ENCODE measurements at places on chromosomes 12 and 14.

DNA sequence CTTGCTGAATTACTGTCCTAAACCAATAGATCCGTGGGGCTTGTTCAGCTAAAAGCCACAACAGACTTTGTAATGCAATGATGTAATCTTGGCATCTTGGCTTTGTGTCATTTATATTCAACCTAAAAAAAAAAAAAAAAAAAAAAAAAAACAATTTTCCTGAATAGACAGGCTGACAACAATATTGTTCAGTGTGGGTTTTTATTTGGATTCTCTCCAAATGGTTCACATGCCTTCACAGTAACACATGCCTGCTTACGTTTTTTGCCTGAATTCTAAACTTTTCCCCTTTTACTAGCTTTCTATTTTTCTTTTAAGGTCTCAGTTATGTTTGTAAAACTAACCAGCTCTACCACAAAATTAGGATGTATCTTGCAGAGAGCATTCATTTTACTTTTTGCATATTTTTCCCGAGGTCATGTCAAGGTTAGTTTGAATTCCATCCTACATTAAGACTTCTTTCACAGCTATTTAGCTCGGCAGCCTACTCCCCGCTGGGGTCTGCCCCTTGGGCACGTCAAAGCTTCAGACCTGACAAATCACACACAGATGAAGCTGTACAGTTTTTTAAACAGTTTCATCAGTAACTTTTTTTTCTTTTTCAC, 213.7 kb upstream of the NPAS3 start:
- DNase-seq: peak; percentile 65

- peak; percentile 44 for DNase-seq
These were observed 21.3 kb downstream of the FKBP11 start for GRCh38 chr12:48903982-48904411.

DNA sequence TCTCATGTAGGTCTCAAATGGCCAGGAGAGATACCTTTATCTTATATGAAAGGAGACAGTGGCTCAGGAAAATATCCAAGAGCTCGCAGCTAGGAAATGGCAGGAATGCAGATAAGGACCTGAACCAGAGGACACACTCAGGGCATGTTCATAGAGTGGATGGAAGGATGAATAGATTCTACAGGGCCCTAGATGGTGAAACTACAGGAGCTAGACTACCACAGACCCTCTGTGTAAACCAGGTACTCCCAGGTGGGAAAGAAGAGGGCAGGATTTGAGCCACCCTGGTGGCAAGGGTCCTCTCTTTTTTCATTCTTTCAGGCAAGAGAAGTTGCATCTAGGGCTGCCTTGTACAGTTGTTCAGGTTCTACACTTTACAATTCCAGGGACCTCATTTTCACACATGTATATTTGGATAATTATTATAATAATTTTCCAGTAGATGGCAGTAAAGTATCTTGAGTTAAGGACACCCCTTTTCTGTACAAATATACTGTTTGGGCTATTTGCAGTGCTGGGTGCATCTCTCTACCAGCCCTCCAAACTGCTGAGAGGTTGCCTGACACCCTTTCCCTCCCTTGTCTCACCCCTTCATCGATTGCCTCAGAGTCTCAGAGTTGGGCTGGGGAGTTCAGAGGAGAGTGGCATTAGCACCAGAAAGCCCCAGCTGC, 10.5 kb upstream of the ZDHHC22 start:
- DNase-seq: no peak

DNA sequence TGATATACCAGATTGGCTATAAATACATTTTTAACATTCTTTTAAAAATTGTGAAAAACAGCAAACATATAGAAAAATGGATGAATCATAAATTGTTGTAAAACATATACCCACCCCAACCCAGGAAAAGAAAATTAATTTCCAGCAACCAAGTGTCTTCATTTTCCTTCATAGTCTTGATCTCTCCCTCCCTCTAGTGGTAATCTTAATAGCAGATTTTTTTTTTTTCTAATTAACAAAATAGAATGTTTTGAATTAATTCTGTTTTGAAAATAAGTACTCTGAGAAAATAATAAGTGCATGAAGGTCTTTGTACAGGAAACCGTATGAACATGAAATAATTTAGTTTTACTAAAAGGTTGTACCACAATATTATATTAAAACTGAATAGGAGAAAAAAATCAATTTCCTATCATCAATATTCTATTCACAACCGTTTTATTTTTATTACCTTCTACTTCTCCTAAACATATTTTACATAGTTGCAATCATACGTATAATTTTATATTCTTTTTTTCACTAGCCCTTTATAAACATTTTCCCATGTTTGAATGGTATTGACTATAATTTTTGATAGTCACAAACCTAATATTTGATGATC, 7.0 kb downstream of the ETNK1 start:
- DNase-seq: no peak

DNA sequence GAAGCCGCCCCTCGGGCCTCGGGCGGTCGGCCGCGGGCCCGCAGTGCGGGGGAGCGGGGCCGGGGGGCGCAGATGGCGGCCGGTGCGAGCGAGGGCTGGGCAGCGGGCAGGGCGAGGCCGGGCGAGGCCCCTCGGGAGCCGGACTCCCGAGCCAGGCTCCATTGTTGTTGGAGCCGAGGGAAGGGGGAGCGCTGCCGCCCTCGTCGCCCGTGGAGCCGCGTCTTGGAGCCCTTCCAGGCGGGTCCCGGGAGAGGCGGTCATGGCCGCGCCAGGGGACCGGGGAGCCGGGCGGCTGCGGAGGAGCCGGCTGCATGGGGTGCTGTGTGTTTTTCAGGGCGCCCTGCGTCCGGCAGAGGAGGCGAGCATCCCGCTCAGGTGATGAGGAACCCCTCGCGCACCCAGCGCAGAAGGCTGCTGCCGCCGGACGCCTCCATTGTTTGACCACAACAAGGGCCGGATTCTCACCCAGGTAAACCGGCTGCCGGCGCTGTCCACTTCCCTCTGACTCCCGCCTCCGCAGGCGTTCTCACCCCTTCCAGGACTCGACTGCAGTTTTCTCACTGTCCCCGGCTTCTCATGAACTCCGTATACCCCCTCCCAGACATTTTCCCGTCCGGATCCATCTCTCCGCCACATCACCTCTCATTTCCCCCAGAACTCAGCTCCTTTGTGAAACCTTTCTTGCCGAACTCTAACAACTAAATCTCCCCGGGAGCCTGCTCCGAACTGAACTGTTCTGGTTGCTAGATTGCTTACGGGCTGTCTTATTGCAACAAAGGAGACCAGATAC, 732 bp downstream of the ZNF664 start:
- DNase-seq: peak; percentile 31

DNA sequence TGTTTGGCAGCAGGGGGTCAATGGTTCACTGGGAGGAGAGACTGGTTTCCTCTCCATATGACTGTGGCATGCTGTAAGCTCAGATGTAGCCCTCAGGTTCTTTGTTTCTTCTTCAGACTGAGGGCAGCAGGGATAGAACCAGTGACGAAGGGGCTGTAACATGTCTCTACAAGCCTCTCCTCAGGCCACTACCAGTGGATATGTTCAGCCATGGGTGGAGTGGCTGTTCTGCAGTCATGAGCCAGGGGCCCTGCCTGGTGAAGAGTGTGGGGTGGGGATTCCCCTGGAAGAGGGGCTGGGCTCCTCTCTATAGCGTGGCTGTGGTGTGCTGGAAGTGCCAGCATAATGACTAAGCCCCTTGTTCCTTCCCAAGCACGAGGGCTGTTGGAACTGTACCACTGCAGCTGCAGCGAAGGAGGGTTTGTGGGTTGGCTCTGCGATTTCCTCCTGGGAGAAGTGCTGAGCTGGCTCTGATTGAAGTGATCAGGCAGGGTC, 55.8 kb downstream of the CMAS start:
- DNase-seq: peak; percentile 83

- DNase-seq: peak; percentile 24
These were observed 7.1 kb upstream of the ZDHHC22 start for GRCh38 chr14:77148510-77149231.

DNA sequence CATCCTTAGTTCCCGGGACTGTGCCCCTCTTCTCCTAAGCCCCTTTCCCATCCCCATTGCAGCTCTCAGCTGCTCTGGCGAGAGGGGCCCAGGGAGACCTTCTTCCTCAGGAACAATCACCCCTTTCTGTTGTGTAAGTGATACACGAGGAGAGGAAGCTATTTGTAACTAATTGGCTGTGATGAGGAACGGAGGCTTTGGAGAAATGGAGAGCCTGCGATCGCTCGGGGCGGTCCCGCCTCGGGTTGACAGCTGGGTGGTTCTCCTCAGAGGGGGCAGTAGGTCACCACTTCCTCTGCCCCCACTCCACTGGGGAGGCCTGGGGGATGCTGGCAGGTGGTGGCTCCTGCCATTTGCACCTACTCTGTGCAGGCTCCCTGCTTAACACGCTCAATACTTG, 6.6 kb upstream of the PGF start:
- no peak for DNase-seq

- no peak for DNase-seq
These were observed 6.9 kb downstream of the SHMT2 start for GRCh38 chr12:57236201-57236924.

DNA sequence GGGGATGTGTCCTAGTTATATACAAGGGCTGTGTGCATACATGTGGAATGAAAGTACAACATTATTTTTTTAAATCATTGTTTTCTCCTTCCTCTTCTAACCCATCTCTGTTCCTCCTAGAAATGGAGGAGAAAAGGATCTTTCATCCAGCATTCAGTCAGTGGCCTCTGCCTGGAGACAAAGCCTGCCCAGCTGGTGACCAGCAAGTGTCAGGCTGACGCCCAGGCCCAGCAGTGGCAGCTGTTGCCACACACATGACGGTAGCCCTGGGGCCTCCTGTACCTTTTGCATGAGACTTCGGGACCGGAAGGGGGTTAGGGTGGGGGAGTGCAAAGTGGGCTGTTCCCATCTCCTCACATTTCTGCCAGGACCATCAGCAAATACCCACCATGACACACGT, 46.2 kb downstream of the ERH start:
- no peak for DNase-seq

- no peak for DNase-seq
These were observed 10.5 kb downstream of the CELA1 start for GRCh38 chr12:51335931-51336330.

DNA sequence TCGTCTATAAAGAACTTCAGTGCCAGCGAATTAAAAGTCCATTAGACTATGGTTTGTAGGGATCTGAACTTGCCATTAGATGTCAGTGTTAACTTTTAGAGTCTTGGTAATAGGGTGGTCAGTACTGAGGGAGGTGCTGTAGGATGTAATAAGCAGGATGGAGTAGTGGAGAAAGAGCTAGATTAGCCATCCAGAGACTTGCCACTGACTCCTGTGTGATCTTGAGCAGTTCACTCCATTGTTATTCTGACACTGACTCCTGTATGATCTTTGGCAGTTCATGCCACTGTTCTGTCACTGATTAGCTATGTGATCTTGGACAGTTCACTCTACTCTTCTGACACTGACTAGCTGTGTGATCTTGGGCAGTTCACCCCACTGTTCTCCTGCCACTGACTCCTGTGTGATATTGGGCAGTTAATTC, 133.6 kb downstream of the TTLL5 start:
- DNase-seq: peak; percentile 27

GRCh38 chr12:40552868-40553267, 139.4 kb upstream of the CNTN1 start:
- DNase-seq: no peak

DNA sequence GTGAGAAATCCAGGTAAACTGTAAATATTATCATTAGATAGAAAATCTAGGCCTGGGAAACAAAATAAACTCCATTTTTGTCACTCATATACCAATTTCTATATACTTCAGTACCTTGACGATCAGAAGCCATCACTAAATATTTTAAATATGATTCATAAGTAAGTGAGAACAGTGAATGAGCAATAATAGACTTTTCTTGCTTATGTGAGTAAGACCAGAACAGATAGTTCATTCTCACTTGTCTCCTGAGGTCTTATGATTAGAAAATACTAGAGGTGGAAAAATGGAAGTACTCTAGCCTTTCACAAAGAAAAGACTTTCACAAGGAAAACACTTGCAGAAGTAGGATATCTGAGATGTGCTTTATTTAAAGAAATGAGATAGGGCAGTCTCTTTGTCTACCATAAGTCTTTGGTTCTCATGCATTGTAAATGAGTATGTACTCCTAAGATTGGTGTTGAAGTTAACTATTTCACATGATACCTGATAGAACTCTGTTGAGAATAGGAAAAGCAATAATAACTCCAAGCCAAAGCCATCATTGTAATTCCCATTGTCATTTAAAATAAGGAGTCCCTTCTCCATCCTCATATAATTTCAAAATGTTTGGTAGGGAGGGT, 10.1 kb upstream of the SMCO3 start:
- no peak for DNase-seq

DNA sequence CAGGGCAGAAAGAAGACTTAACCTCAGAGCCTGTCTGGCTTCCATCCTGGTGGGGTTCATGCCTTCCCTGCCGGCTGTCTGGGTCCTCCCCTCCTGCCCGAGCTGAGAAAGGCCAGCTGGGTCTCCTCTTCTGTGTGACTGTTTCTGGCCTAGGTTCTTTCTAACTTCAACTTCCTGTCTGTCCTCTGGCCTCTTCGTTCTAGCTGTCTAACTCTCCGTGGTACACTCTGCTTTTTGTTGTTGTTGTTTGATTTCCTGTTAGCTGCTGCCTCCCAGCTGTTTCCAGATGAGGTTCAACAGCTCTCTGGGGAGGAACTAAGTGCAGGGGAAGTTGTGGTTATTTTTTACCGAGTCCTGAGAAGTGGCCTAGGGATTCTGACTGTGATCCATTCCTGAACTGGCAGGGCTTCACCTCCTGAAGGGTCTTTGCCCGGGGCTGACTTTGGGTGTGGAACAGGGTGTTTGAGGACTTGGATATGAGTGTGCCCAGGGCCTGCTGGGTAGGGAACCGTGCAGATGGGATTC, 3.2 kb downstream of the MLXIP start:
- DNase-seq: peak; percentile 43

DNA sequence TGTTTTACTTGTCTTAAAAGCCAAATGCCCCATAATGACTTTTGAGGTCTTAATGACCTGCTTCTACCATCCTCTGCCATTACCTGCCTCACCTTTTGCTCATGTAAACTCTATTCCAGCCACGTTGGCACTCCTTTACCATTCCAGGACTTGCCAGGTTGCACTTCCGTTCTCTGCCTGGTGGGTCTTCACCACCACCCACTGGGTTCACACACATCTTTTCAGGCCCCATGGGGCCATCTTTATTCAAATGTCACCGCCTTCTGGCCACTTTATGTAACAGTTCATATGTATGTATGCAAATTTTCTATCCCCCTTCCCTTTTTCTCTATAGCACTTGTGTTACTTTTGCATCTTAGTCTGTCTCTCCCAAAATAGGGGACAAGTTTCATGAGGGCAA, 57.7 kb downstream of the ATP2A2 start:
- no peak for DNase-seq

DNA sequence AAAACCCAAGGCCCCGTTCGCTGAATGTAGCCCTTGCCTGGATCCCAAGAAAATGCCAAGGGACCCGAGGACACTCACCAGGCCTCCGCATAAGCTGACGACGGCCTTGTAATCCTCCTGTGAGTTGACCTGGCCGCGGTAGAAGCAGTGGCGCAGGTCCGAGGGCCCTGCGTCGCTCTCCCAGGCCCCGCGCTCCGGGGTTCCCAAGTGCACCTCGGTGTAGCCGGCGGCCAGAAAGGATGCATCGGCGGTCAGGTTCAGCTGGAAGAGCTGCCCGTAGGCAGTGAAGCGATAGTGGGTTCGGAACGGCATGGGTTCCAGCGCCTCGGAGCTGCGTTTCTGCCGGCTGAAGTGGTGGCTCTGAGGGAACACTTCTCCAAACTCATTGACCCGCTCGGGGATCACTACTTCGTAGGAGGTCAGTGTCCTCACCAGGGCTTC, 1.2 kb downstream of the ADAMTS20 start:
- DNase-seq: no peak

Measured in Daoy (cell line).